ENCODE measurements at places on chromosomes 7 and 10.

- DNase-seq = no peak
Measured at GRCh38 chr10:44369854-44370253, 15.0 kb downstream of the CXCL12 start.

GRCh38 chr10:5512881-5513612 lies 11.7 kb upstream of the CALML3 start:
- no peak for DNase-seq

DNA sequence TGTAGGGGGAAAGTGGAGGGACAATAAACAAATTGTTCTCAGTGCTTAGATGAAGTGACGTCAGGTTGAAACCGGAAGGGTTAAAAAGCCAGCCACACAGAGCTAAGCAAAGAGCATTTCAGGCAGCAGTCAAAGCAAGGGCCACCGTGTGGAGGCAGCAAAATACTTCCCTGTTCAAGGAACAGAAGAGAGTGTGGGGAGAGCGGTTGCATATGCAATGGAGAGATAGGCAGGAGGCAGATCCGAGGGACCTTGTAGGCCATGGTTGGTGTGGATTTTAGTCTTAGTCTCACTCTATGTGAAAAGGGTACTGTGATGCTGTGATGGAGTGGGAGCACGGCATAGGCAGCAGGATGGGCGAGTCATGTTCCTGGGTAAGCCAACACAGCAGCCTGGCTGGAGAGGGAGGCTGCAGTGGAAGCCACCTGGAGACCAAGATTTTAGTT lies 3.8 kb upstream of the STN1 start:
- no peak for DNase-seq

DNA sequence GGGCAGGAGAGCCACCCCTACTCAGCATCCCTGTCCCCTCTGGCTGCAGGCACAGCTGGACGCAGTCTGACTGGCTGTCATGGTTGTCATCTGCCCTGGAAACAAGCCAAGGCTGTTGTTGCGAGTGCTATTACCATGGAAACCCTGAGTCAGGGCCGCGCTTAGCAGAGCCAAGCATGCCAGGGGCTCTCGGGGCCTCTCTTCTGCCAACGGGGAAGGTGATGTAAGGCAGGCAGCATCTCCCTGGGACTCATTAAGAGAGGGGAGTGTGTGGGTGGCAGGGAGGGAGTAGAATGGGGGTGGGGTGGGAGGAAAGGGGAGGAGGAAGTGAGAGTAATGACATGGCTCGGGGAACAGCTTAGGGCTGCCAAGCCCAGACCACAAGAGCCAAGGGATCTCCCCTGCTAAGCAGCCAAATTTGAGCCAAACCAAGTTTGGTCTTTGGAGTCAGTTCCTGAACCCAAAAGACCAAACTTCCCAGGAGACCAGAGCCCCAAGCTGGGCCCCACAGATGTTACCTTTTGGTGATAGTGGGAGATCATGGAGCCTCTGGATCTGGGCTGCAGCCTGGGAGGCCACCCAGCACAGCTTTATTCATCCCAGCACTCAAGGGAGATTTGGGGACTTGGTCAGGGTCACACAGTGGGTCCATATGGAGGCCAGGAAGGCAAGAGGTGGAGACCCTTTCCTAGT lies 67.6 kb downstream of the TMEM130 start:
- no peak for DNase-seq

- DNase-seq = no peak
Measured at GRCh38 chr7:108292541-108292940, 162.4 kb upstream of the LAMB4 start.

GRCh38 chr7:135449436-135449835 lies 60.5 kb downstream of the CNOT4 start:
- no peak for DNase-seq

- no peak for DNase-seq
Measured at GRCh38 chr10:45308707-45309106, 6.7 kb downstream of the OR13A1 start.

- DNase-seq = no peak
Measured at GRCh38 chr7:33882040-33882837, 23.1 kb upstream of the BMPER start.

GRCh38 chr7:17168416-17168815 lies 130.0 kb upstream of the AHR start:
- DNase-seq = no peak

- peak; percentile 39 for DNase-seq
Measured at GRCh38 chr7:45136106-45137060, 21.2 kb upstream of the RAMP3 start.

- no peak for DNase-seq
Measured at GRCh38 chr10:98380493-98381339, 34.3 kb downstream of the PYROXD2 start.

DNA sequence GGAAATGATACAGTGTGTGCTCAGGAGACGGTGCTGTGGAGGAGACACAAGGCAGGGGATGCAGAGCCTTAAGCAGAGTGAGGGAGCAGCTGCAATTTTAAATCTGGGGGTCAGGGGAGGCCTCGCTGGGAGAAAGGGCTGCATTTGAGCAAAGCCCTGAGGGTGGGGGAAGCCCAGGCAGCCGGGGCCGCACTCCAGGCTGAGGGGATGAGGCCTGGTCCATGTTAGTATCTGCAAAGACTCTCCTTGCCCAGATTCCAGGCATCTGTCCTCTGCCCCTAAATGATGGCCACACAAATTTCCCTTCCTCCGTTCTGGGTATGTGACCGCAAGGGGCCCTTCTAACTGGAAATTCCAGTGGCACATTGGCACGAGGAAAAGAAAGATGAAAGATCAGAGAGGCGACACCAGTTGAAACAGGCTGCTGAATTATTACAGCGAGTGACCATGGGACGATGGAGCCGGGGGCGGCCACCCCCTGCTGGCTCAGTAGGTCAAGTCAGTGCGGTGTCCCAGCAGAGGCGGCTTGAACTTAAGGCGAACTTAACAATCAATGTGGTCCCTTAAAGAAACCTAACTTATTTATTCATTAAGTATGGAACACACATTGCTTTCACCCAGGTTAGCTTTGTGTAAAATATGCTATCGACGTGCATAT lies 62.3 kb upstream of the KAT6B start:
- no peak for DNase-seq

- no peak for DNase-seq
Measured at GRCh38 chr7:112965506-112965905, 121.1 kb downstream of the GPR85 start.

- DNase-seq = no peak
Measured at GRCh38 chr10:75932921-75933320, 501.5 kb downstream of the LRMDA start.

DNA sequence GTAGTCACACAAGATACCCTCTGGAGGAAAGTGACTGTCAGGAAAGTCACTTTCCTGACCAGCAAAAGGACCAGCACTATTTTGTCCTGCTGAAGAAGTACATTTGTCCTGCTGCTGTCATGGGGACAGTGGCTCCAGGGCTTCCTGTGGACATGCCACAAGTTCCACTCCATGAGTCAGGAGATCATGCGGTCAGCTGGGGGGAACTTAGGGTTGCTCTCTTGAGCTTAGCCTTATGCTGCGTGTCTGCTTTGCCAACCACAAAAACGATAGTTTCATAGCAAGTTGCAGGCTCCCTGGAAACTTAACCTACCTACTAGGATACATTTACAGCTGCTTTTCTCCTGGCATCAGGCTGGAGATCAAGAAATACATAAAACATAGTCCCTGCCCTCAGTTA lies 19.8 kb upstream of the ALOX5 start:
- DNase-seq = no peak

GRCh38 chr10:122373108-122373507 lies 1.4 kb upstream of the PLEKHA1 start:
- DNase-seq = no peak

DNA sequence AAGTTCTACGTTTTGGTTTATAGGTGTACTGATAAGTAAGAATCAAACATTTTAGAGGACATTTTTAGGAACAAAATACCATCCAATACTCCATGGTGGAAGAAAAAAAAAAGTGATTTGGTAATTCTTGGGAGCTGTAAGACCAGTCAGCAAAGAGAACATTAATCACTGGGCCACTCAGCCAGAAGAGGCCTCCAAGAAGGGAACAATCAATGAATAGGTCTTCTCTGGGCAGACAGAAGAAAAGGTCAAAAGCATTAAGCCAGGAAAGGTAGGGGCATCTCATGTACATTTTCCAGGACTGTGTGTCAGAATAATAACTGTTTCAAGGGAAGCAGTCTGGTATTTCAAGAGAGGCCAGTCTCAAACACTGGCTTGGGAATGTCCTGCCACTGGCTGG lies 190.4 kb upstream of the AGK start:
- DNase-seq = no peak

- DNase-seq = peak; percentile 1
Measured at GRCh38 chr10:122878799-122879338, 512 bp downstream of the FAM24B start.

- no peak for DNase-seq
Measured at GRCh38 chr10:118594392-118595063, 920 bp downstream of the PRLHR start.

DNA sequence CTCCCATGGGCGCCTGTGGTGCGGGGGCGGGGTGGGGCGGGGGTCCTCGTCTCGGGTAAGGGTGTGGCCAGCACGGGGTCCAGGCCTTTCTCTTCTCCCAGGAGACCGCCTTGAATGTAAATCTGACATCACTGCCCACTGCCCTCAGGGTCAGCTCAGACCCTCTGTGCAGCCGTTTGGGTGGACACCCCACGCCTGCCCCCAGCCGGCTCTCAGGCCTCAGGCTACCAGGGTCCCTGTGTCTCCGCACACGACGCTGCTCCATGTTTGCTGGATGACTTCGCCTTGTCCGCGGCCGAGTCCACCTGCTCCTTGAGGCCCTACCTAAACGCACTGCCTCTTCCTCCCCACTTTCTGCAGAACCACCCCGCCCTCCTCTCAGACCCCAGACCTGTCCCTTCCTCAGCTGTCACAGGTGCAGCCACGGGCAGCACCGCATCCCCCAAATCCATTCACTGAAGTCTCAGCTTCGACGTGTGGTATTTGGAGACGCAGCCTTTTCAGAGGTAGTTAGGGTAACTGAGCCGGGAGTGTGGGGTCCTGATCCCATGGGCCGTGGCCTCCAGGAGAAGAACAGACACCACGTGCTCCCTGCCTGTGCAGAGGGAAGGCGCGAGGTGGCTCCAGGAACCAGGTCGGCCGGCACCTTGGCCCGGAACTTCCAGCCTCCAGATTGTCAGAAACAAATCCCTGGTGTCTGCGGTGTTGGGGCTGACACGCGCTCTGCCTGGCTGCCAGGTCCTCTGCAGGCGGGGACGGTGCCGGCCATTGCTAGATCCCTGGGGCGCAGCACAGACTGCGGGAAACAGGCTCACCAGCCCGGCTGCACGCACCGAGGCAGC lies 97.4 kb upstream of the DIP2C start:
- no peak for DNase-seq

DNA sequence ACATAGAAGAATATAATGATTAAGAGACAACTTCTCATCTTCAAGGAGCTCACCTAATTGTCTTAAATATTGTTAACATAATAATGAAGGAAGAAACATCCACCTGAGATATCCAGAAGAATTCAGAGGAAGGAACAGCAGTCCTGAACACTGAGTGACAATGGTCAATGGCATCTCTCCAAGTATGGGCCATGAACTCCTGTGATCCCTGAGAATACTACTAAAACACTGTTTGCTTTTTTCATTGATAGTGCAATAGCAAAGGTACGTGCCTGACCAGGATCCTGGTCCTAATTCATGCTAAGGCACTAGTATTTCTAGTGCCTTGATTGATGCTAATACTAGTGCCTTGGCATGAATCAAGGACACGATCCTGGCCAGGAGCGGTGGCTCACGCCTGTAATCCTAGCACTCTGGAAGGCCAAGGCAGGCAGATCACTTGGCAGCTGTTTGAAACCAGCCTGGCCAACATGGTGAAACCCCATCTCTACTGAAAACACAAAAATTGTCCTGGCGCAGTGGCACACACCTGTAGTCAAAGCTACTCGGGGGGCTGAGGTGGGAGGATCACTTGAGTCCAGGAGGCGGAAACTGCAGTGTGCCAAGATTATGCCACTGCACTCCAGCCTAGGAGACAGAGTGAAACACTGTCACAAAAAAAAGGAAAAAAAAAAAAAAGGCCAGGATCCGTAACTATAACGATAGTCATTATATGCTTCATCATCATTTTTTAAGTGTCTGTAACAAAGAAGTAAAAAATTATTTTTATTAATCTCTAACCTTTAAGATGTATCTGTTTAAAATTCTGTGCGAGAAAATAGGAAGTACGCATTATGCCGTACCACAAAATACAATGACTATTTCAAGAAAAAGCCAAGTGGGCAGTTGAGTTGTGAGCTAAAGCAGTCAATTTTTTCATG lies 49.1 kb downstream of the SRPK2 start:
- no peak for DNase-seq

DNA sequence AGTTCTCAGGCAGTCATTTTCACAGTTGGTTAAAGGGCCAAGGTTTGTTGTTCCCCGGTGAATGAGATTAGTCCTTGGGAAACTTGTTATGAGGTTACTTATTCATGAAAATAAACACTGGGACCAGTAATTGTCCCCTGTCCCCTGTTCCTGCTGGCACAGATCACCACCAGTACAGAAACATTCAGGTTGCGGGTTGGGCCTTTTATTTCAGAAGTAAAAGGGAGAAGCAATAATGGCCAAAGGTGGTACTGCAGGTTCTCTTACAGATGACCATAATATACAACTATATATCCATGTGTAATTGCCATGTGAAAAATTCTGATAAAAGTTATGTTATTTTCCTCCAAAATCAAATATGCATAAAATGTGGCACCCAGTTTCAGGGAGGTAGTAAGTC lies 442.0 kb downstream of the SORCS1 start:
- DNase-seq = no peak

DNA sequence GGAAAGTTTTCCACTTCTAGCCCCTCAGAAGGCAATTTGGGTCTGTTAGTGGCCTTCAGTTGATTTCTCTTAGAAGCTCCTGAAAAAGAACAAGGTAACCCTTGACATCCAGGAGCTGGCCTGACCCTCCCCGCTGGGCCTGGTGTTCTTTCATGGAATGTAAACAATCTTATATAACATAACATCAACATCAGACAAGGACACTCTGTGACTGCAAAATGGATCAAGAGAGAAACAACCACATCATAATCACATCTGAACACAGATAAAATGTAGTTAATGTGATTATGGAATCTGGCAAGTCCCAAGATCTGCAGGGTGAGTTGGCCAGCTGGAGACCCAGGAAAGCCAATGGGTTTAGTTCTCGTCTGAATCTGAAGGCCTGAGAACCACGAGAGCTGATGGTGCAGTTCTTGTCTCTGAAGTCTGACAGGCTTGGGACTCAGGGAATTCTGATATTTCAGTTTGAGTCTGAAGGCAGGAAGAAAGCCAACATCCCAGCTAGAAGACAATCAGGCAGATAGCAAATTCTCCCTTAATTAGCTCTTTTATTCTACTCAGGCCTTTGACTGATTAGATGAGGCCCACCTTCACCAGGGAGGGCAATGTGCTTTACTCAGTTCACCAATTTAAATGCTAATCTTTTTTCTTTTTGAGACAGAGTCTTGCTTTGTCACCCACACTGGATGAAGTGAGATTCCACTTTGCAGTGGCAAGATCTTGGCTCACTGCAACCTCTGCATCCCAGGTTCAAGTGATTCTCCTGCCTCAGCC lies 91.4 kb upstream of the NAMPT start:
- no peak for DNase-seq
